Activated CD4-positive, alpha-beta T cell treated with anti-CD3 and anti-CD28 coated beads, Interleukin-2, amount 50 U/mL, for 4 hours (primary cell): ENCODE measurements at places on chromosomes 3 and 15.

DNA sequence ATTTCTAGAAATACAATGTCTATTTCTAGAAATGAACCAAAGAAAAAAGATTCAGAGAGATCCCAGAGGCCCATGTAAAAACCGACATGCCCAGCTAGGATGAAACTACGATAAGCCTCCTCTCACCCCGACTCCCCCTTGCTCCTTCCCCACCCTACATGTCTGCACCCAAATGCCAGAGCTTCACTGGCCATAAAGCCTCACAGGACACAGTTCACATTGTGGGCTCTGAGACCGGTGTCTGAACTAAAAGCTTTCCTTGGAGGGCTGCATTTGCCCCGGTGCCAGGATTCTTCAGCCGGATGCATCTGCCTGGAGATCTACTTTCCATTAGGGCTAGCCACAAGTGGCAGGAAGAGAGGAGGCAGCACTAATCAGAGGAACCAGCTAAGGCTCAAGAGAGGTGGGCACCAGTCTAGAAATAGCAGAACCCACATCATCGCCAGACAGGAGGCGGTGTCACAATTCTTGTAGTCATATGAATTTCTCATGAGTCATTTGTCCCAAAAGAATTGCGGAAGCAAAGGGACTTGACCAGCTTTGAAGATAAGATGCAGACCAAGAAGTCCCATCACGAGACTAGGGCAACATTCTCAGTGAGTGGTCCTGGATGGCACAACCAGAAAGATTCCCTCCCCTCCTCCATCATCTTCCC is 353.6 kb downstream of the NTRK3 start:
- no peak for DNase-seq

DNA sequence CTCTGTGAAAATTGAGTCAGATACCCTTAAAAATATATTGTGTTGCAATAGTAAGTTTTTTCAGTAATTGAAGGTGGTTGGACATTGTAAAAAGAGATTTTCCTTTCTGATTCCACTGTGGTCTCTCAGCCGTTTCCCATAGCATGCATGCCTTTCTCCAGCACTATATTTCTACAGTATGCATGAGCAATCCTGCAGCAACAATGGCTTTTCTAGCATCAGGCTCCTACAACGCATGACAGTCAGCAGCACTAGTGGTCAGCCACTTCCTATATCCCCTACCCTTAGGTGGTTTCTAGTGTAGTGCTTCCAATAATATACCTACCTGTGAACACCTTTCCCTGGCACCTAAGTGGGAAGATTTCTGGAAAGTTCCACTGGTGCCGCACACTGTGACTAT is 55.4 kb upstream of the SNRPN start:
- no peak for DNase-seq

- DNase-seq, result no peak
These were observed 2.4 kb upstream of the SEC62 start for GRCh38 chr3:169964176-169964575.

DNA sequence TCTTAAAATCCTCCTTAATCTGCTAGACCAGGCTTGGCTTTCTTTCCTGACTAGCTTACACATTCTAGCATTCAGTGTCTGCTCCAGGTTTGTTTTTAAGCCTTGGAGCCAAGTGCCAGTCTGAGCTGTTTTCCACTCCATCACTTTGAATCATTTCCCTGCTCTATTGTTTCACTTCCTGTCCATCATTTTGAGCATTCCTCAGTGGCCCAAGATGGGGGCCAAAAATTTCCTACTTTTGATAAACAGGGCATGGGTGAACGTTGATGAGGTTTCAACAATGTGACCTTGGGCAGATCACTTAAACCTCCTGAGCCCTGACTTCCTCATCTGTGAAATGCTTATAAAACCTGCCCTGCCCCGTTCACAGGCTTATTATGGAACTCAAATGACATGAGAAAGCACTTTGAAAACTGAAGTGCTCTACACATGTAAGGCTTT is 4.4 kb downstream of the CYP19A1 start:
- no peak for DNase-seq

- DNase-seq, result no peak
These were observed 836.8 kb upstream of the NECTIN3 start for GRCh38 chr3:110234831-110235230.

DNA sequence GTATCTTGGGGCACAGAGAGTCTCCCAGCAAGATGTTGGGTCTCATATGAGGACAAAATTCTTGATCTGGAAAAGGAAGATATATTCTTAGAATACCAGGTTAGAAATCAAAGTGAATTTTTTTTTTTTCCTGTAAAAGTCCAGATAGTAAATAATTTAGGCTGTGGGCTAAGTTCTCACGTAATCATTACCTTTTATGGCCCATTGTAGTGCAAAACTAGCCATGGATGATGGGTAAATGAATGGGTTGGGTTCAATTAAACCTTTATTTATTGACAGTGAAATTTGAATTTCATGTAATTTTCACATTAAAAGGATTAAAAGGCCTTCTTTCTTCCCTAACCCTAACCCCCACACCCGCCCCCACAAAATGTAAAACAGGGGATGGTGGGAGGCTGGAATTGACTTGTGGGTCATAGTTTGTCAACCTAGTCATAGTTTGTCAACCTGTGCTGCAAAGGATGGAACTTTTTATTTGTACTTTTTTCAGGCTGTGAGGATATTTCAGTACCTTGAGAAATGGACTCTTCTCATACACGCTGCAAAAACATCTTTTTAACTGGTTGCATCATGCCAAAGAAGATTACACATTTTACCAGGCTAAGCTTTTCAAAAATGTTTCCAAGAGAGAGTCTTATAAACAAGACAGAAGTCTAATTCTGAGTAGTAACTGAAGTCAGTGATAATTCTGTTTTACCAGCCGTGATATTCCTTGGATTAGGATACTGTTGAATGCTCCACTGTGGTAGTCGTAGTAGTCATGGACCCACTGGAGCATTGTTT is 138.8 kb downstream of the AKAP13 start:
- DNase-seq, result no peak

- no peak for DNase-seq
These were observed 75.7 kb upstream of the FBN1 start for GRCh38 chr15:48721061-48721810.

- DNase-seq, result no peak
These were observed 71.6 kb downstream of the FEM1B start for GRCh38 chr15:68349151-68349550.

- DNase-seq, result no peak
These were observed 53.0 kb downstream of the THSD4 start for GRCh38 chr15:71168166-71168834.

- DNase-seq, result no peak
These were observed 107.5 kb upstream of the MRPS22 start for GRCh38 chr3:139236336-139236735.

GRCh38 chr3:30548600-30548999 is 57.8 kb upstream of the TGFBR2 start:
- peak; percentile 1 for DNase-seq

GRCh38 chr3:69764121-69764741 is 25.0 kb downstream of the MITF start:
- DNase-seq, result no peak

- DNase-seq, result no peak
These were observed 103.2 kb downstream of the EBLN2 start for GRCh38 chr3:73164622-73165021.

GRCh38 chr15:91380114-91380513 is 280.1 kb downstream of the SV2B start:
- no peak for DNase-seq

DNA sequence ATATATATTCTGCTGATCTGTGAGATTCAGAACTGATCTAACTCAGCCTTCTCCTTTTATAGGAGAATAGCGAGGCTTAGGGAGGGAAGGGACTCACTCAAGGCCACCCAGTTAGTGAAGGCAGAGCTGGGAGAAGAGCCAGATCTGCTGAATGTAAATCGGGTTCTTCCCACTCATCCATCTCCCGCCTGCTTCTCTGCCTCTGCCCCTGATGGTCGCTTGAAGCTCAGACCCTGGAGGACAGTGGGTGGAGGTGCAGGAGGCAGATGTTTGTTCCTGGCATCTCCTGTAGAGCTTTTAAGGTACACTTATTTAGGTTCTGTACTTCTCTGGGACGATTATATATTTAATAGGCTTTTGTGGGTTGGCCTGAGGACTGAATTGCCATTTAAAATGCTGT is 4.3 kb downstream of the PDIA5 start:
- DNase-seq, result no peak

DNA sequence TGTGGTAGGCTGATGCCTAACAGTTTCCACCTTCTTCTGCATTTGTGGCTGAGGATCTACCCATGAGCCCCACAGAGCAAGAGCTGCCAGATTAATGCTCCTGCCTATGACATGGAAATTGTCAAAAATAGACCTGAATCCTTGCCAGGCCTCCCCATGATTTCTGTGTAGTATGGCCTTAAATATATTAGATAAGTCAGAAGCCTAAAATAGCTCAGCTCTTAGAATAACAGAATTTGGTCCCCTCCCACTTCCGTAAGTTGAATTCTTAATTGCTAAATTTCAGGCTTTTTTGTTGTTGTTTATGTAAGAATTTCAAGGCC is 129.0 kb downstream of the SERPINI1 start:
- no peak for DNase-seq

DNA sequence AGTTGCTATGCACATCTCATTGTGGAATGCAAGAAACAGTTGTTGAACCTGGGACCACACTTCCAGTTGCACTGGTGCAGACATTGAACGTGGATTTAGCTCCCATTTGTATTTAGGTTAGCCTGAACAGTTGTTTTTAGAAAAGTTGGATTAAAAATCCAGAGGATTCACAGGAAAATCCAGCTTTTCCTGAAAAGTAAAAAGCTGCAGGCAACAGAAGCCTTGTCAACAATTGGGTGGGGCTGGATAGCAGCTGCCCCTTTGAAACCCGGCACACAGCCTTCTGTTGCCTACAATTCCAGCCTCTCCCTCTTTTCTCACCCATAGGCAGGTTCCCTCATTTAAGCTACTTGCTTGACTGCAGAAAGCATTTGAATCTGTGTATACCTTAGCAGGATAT is 165.3 kb upstream of the TBL1XR1 start:
- DNase-seq, result no peak

GRCh38 chr3:134367869-134368750 is 6.1 kb downstream of the AMOTL2 start:
- no peak for DNase-seq

- DNase-seq, result no peak
These were observed 26.0 kb upstream of the RPL29 start for GRCh38 chr3:52021489-52022268.

GRCh38 chr15:67033571-67034044 is 31.8 kb upstream of the SMAD3 start:
- DNase-seq, result no peak

DNA sequence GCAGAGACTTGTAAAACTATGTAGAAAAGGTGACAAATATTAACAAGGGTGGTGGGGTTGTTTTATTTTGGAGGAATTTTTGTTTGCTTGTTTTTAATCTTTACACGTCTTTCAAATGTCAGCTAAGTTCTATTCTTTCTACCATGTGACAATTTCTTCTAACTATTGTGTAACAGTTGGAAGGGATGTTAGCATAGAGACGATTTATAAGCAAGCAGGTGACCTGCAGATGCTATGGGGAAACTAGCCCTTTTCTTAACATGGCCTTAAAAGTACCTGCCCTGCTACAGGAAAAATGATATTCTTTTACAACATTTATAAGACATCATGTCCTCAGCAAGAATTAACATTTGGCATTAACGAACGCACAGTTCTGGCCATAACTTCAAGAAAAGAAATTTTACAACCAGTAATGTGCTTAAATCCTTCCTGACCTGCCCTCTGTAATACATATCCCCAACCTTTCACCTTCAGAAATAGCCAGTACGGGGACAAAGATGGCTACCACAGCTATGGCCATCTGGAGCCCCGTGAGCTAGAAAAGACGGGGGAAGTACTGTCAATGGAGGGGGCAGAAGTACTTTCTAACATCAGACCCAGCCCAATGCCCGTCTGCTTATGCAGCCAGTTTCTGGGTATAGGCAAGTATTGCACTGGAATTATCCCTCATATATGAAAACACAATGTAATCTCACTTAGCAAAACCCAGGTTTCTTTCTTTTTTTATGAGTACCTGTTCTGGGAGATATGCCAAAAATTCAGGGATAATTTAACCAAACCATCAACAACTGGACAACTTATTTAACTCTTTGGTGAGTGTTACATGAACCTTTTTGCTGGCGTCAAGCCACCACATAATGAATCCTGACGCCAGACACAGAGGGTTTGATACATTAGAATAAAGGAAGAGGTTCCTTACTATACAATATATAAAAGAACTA is 67.7 kb upstream of the NR2F2 start:
- DNase-seq, result no peak
